ENCODE measurements at places on chromosomes 3 and 15. TPM values are rescaled to one million over a fixed set of nuclear protein-coding genes. Genes with fewer than 3 reads are reported as not detected.
A peak's percentile ranks its signal among the peaks of the same experiment; 100 is the strongest.

DNA sequence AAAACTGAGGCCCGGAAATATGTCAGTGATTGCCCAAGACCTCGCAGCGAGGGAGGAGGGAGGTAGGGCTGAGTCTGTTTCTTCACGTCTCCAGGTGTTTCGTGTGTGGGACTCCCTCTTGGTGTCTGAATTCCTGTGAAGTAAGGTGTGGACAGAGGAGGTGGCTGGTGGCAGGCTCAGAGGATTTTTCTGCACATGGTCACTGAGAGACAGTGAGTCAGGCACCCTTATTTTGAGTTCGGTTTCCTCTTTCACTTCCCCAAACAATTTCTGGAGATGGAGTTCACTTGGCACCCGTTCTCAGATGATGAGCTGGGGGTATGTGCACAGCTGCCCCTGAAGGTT is 46.3 kb upstream of the VPS8 start:
- DNase-seq: peak; percentile 21

GRCh38 chr15:77563623-77564156 is 69.0 kb downstream of the LINGO1 start:
- no peak for DNase-seq

Gene AGBL1
- 0.40 TPM for total RNA-seq

DNA sequence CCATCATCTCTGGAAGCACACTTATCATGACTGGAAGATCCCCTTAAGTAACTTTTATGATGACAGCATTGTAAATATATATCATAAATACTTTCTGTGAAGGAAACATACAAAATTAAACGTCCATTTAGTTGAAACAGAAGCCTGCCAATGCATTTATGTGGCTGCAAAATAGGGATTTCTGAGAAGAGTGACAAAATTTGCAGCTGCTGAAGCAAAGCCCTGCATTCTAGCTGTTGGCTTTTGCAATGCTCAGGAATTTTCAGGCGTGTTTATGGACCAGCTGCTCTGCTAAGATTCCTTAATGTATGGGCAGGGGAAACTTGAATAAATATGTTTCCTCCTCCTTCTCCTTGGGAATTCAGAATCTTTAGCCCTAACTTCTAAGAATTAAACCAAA is 137.3 kb downstream of the CACNA2D3 start:
- DNase-seq: no peak

DNA sequence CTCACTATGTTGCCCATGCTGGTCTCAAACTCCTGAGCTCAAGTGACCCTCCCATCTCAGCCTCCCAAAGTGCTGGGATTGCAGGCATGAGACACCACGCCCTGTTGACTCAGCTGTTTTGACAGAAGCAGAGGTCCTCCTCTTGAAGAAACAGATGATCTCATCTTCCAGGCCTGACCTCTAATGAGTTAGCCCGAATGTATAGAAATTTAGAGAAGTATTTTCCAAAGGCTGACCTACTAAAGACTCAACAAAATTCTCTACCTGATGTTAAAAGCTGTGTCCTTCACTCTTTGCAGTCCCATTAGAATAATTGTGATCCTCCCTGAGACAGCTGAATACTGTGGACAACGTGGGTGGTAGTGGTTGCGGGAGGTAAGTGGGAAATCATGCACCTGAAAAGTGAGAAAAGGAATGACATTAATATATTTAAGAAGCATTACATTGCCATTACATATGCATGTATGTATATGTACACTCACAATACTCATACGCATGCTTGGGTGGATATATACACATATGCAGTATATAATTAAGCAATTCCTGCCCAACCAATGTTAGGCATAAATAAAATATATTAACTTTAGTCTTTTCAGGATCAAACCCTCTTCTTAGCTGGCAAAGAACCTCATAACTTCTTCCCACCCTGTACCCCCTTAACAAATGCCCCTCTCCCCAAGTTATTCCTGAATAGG is 204.6 kb upstream of the NR2F2 start:
- DNase-seq: no peak

DNA sequence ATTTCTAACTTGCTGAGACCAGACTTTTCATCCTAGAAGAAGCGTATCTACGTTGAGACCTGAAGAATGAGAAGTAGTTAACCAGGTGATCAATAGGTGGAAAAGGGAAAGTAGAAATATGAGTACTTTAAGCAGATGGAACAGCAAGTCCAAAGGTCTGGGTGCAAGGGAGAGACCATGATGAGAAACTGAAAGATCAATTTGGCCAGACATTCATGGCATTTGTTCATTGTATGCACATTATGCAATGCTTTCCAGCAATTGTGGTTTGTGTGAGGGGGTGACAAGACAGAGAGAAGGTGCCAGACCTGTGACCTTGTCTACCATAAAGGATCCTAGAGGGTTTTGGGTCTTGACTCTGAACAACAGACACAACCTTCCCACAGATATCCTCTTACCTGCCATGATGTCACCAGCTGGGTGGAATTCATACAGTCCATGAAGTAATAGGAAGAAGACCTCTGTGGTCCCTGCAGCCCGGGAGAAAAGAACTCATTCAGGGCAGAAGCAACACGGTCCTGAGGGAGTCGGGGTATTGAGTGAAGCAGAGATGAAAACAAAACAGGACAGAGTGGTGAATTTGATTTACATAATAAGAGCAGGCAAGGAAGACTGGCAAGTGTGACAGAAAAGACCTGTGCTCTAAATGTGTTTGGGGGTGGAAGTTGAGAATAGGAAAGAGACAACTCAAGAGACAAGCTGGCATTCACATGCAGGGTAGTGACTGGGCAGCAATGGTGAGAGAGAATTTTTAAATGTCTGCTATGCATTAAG is 63.4 kb upstream of the PSMD6 start:
- no peak for DNase-seq

GRCh38 chr15:95503640-95504225 is 826.8 kb upstream of the NR2F2 start:
- no peak for DNase-seq

Gene WDR93
- total RNA-seq: not detected

GRCh38 chr3:23219552-23219951 is 16.4 kb downstream of the UBE2E2 start:
- no peak for DNase-seq

DNA sequence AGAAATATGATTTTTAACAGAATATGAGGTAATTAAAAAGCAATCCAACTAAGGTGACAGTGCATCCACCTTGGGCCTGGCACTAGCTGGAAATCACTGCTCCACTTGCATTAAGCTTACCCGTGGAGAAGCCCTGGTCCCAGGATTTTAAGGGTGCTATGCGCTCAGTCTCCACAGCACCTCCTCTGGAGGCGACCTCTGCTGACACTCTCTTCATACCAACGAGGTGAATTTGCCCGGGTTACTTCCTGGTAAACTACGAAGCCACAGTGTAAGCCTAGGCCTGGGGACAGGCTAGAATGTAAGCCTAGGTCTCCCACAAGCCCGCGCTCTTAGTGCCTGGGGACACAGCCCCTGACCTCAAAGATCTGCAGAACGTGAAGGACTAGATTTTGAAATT is 793 bp downstream of the APOD start:
- no peak for DNase-seq

Gene ACP3
- 22.7 TPM for total RNA-seq

DNA sequence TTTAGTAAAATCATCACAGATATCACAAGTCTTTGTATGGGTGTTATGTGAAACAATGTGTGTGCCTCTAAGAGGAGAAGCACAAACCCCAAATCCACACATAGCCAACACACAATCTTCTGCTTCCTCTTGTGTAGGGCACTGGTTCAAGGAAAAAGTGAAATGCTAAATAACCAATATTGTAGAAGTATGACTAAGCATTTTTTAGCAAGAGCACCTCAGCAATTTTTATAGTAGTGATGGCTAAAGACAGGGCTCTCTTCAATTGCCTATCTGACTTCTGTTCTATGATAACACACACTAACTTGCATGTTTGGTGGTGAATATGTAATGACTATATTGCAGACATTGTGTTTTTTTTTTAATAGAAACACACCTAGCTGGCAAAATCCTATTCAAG is 997.9 kb upstream of the ALCAM start:
- no peak for DNase-seq

DNA sequence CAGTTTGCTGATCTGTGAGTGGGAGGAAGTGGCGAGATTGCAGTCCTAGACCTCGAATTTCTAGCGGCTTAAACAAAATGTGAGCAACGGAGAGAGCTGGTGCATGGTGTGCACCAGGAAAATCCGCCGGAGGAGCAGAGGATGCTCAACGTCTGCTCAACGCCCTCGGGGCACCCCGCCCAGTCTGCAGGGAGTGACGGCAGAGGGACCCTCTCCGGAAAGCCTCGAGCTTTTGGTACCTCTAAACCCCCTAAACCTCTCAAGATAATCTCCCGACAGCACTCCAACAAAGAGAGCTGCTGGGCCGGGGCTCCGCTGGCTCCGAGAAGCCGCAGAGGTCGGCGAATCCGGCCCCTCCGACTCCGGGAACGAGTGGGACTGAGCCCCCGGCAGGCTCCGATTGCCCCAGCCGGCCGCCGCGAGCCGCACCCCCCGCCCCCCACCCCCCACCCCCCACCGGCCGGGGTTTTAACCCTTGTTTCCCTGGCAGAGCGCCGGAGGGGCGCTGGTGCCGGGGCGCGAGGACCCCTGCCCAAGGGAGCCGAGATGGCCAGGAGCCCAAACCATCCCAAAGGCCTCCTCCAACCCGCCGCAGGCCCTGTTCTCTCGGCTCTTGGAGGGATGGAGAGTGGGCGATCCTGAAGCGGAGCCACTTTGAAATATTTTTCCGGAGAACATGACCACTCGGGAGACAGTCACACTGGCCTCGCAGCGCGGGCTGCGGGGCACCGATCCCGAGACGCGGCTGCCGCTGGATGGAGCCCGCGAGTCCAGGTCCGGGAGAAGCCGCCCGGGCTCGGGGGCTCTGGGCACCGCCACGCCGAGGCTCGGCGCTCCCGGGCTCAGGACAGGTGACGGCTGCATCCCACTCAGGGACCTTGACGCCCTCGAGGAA is 1.5 kb downstream of the MEGF11 start:
- peak; percentile 46 for DNase-seq

DNA sequence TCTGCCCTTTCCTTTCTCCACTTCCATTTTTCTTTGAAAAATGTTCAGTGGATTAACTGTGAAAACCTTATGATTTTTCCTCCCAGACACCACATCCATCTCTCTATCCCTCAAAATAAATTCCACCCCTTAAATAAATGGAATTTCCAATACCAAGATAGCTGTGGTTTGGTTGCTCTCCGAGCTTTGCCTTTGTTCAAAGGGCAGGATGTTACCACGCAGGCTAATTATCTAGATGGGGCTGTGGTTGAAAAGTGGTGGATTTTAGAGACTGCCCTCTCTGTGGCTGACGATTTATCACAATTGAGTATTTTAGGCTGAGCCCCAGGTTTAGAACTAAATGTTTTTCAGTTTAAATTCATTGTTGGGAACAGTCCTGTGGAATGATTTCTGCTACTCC is 36.9 kb upstream of the CMSS1 start:
- DNase-seq: no peak

DNA sequence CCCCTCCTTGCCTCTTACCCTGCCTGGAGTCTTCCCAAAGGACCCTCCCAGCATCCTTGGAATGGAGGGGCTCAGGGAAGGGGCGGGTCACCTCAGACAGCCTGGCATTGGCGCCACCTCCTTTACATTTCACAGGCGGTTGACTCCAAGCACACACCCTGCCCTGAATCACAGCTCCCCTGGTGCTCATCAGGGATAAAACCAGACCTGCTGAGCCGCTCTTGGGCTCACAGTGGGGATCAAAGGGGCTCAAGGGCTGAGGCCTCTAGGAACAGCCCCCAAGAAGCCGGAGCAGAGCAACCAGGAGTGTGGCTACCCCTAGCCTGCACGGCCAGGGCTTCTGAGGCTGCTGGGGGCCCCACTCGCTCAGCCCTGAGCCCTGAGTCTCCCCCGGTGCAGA is 16.6 kb downstream of the LINGO1 start:
- DNase-seq: no peak

GRCh38 chr3:172915911-172916514 is 165.5 kb downstream of the ECT2 start:
- DNase-seq: no peak

GRCh38 chr3:112640276-112640929 is 540 bp downstream of the CCDC80 start:
- no peak for DNase-seq

DNA sequence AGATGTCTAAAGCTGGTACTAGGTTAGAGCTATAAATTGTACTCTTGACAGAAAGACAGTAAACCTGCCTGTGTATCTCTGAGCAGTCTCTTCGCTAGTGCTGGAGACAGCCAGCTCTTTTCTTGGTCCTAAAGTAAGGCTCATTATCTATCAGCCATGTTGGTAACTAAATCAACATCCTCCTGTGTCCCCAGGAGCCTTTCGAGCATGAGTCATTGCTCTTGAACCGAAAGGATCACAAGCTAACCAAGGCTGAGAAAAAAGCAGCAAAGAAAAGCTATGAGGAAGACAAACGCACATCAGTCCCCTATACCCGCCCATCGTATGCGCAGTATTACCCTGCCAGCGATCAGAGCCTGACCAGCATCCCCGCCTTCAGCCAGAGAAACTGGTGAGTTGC is 25.0 kb upstream of the TEX264 start:
- no peak for DNase-seq

- DNase-seq: no peak
These were observed 1.1 kb upstream of the TRPM1 start for GRCh38 chr15:31102374-31103342.

Gene CNTN3
- total RNA-seq: 9.4 TPM

GRCh38 chr3:69288161-69288895 is 97.6 kb downstream of the FRMD4B start:
- DNase-seq: no peak

DNA sequence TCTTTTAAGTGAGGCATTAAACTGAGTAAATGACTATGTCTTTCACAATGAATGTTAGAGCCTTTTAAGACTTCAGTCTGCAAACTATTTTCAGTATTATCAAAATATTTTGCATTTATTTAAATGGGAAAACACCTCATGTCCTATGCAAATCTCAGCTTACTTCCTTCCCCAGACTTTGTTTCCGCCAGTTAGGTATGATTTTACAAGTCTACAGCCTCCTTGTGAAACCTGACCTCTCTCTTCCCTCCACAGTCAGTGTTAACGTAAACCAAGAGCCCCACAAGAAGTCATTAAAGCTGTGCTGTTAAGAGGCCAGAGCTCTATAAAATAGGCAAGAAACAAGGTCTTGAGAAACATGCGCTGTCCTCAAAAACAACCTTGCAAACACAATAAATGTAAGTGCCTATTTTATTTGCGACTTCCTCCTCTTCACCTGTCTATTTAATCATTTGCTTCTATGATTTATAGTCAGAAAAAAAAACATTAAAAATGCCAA is 48.3 kb downstream of the PRTG start:
- no peak for DNase-seq

DNA sequence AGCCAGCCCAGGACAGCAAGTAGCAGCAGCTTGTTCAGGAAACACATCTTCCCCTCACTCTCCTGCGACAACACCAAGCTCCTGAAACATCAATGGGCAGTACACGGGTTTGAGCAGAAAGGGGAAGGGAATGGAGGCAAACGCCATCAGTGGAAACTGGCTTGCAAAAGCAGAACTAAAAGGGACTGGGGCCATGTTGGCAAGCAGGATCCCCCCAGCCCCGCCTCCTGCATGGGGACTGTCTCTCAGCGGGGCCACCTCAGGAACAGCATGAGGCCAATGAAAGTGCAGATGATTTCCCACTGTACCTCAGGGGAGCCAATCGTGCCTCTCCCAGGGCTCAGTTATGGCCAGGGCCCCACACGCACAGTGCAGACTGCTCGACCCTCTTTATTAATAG is 6.8 kb downstream of the CDAN1 start:
- DNase-seq: no peak

- DNase-seq: no peak
These were observed 7.9 kb downstream of the FSIP1 start for GRCh38 chr15:39774688-39775267.

Data from transverse colon (tissue), 4 donors.